ENCODE measurements at places on chromosomes 5 and 9.

- DNase-seq: no peak
These were observed 228.1 kb upstream of the NR4A3 start for GRCh38 chr9:99593610-99594009.

GRCh38 chr5:16994565-16994964, 58.5 kb upstream of the MYO10 start:
- DNase-seq: no peak

DNA sequence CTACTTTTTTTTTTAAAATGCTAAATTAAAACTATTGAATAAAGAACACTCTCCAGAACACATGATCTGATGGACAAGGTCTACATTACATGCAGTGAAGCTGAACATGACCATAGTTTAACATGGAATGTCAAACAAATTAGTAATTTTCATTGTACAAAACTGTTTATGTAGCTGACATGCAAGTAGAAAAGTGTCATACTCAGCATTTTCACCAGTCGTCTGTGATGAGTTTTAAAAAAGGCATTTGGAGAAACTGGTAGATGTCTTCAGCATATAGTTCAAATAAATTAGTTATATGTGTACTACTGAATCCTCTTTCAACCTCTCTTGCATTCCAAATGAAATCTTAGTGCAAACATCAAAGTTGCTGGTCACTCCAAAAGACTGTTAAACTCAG, 301.9 kb downstream of the FER start:
- DNase-seq: no peak

DNA sequence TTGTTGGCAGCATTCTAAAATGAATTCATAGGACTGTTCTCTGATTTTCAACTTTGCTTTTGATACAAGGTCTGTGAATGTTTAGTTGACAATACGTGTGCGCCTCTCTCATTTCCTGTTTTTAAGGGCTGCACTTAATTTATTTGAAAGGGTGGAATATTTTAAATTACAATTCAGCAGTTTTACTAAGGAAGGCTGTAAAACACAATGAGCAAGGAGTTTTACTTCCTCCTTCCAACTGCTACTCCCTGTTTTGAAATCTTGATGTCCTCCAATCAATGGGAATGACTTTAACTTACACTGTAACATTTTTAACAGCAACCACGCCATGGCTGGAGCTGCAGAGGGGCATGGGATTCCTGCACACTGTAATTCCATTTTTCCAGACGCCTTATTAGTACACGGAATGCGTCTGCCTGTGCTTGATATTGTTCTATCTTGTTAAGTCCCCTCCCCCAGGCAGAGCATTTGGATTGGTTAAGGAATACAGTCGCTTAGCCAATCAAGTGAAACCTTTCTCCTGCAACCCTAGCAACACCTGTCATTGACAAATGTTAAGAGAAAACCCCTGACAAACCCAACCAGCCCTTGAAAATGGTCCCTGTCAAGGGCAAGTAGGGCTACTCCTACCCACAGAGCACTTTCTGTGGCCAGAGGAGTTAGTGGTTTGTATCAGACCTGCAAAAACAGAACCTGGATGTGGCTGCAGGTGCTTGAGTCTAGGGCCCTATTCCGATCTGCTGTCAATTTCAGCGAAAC, 12.5 kb upstream of the ZSWIM6 start:
- no peak for DNase-seq

DNA sequence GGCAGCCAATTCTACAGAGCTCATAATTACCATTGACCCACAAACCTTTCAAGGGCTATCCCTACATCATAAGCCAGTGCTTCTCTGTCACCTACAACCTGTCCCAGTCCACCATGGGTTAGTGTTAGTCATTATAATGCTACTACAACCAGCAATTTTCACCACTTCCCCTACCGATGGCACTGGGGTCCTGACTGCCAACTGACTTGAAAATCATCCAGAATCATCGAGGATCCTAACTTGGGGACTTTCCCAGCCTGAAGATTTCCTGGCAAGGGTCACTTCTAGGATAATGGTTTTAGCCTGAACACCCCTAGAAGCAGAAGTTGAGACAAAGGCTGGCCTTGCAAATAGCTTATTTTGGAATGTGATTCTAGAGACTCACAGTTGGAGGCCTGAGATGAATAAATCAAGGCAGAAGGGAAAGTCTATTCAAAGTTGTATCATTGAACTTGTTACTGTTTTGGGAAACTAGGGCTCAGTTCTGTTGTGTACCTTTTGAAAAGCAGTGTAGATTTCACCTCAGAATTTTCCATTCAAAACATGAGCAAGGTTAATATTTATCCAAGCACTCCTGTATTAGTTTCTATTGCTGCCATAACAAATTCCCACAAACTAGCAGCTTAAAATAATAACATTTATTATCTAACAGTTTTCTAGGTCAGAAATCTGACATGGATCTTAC, 633.0 kb downstream of the LRRC70 start:
- no peak for DNase-seq

- DNase-seq: no peak
These were observed 124.6 kb upstream of the SARDH start for GRCh38 chr9:133862585-133863256.

- DNase-seq: no peak
These were observed 2.5 kb downstream of the STOM start for GRCh38 chr9:121367306-121368137.
